NCI-H187 treated with DMSO at 0.1 percent for 48 hours (cell line): ENCODE measurements at places on chromosomes 7 and 10.

DNA sequence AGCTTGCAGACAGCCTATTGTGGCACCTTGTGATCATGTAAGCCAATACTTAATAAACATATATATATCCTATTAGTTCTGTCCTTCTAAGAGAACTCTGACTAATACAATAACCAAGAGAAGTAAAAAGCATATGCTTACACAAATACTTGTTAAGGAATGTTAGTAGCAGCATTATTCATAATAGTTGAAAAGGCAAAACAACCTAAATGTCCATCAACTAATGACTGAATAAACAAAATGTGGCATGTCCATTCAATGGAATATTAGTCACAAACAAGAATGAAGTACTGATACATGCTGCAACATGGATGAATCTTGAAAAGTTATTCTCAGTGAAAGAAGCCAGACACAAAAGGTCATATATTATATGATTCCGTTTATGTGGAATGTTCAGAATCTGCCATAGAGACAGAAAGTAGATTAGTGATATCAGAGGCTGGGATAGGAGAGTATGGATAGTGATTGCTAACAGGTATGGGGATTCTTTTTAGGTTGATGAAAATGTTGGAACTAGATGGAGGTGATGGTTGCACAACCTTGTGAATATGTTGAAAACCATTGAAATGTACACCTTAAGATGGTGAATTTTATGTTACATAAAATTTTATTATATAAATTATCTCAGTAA, 112.5 kb upstream of the UNC5B start:
- DNase-seq = no peak

- DNase-seq = no peak
Measured at GRCh38 chr7:24572393-24572996, 757 bp upstream of the PALS2 start.

- DNase-seq = no peak
Measured at GRCh38 chr10:71396084-71396710, 523 bp upstream of the CDH23 start.

- DNase-seq = no peak
Measured at GRCh38 chr10:70494966-70495365, 16.4 kb downstream of the PALD1 start.
